ENCODE measurements at places on chromosomes 6 and 20.

- no peak for DNase-seq
These were observed 91.3 kb downstream of the LYRM2 start for GRCh38 chr6:89547281-89547680.

DNA sequence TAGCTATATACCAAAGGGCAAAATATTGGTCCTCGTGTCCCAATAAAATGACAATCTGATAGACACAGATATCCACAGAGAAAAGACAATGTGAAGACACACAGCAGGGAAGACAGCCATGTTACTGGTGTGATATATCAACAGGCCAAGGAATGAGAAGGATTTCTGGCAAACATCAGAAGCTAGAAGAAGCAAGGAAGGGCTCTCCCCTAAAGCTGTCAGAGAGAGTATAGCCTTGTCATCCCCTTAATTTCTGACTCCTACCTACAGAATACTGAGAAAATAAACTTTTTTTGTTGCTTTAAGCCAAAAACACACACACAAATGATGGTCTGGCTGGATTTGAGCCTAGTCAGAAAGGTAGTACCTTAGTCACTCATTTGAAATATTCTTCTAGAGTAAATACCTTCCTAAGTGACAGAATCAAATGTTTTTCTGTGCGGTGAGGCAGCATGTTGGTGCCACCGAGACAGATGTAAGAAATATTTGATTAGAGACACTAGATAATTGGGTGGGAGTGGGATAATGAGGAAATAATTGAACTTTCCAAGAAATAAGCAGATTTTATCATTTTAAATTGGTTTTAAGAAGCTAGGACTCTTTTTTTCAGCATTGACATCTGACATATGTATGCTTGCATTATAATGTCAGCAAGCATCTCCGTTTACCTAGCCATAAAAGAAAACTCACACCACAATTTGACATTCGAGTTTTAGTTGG, 123.4 kb upstream of the TFAP2D start:
- no peak for DNase-seq

DNA sequence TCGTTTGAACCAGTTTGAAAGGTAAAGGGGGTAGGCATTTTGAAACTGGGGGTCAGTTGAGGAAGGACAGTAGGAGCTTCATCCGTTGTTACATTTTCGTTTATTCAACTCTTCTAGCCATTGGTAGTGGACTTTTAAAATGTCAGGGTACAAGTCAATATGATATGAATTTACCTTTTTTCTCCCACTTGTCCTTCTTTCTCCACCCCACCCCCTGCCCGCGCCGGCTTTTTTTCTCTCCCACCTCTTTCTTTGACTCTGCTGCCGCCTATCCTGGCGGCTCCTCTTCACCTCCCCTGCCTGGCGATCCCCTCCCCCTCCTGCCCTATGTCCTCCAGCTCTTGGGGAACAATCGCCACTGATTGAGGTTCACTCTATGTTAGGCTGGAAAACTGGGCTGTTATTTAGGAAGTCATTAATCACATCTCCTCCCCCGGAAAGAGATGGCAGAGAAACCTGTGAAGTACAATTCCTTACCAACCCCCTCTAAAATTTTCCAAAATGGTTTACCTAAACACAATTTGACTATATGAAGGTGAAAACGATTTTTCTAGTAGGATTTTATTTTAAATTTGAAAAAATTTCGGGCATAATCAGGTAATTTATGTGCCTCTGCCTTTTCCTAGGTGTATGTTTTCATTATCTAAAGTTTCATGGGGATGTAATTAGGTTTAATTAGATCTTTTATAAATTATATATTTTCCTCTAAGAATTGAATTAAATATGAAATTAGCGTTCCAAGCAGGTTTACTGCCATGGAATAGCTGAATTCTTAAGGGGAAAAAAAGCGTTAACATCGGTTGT, 778 bp upstream of the LIN28B start:
- DNase-seq: no peak

GRCh38 chr20:38043512-38044300, 10.2 kb downstream of the RPRD1B start:
- DNase-seq: no peak

GRCh38 chr6:84560436-84561390, 203.7 kb downstream of the TBX18 start:
- no peak for DNase-seq

DNA sequence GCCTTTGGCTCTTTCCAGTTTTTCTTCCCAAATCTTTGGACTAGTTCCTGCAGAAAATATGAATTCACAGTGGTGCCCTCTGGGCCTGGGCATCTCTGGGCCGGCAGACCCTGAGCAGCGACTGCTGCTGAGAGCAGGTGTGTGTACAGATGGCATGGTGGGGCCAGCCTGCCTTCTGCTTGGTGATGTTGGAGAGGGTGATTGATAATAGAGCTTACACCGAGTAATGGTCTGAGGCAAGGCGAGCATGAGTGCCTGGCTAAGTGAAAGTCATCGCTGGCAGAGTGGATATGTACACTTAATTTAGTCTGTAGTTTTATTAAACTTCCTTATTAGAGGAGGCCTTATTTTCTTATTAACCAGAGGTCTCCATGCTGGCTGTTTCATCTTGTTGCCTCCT, 156.9 kb downstream of the CDKAL1 start:
- no peak for DNase-seq

DNA sequence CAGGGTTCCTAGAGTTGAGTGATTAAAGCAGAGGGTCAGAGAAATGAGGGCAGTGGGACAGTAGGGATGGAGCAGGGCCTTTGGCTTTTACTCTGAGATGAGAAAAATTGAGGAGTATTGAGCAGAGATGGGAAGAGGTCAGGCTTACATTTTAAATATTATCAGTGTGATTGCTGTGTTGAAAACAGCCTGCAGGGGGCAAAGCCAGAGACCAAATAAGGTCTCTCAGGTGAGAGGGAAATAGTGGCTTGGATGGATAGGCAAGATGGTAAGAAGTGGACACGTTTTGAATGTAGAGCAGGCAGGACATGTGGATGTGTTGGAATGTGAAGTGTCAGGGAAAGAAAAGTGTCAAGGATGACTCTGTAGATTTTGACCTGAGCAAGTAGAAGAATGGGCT, 105.0 kb upstream of the MAP3K7 start:
- no peak for DNase-seq

DNA sequence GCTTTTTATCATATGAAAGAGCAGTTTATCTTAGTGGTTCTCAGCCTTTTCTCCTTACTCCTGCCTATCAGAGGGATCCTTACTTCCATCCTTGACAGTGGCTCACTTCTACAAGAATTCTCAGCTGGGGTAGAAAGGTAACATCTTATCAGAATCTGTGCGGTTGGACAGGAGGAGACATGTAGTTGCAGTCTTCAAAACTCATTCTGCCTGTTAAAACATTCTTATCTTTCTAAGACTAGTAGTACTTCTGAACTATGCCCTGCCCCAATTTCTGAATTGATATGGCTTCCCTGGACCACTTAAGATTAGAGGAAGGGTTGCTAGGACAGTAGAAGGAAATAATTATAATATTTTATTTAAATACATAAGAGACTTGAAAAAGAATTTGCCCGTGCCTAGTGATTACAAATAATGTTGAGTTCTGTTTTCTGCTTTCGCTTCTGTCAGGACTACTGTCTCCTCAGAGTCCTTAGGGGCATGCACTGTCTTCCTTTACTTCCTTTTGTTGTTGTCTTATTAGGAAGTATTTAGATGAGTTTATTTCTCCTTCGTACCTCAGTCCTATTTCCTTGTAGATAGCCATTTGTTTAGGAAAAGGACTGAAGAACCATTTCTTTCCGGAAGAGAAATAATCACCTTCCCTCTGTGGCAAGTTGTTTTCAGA, 24.9 kb downstream of the BLTP3A start:
- no peak for DNase-seq

- DNase-seq: no peak
These were observed 530.4 kb upstream of the BTBD3 start for GRCh38 chr20:11387189-11387754.

Data from stimulated activated CD4-positive, alpha-beta T cell treated with anti-CD3 and anti-CD28 coated beads, TNF-alpha, amount 100 ng/mL, for 48 hours (primary cell).